ENCODE measurements at places on chromosomes 2 and 18.

GRCh38 chr2:55049043-55049820 lies 1.0 kb downstream of the RTN4 start:
- DNase-seq, result peak; percentile 91

DNA sequence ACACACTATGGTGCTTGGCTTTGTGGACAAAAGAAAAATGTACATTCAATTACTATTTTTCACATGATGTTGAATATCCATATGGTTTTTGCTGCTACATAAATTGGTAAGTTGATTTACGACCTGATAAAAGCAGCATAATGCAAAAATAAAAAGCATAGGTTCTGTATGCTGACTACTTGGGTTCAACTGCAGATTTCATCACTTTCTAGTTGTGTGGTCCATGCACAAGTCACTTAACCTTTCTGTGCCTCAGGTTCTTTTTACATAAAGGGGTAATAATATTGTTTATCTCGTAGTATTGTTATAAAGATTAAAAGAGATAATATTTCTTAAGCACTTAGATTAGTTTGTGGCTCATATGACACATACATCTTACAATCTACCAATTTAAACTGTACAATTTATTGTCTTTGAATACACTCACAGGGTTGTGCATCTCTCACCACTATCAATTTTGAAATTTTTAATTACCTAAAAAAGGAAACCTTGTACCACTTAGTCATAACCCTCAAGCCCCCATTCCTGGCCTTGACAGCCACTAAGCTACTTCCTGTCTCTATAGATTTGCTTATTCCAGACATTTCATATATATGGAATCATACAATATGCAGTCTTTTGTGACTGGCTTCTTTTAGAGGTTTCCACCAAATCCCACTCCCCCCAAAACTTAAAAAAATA lies 1443.9 kb downstream of the SUCLG1 start:
- no peak for DNase-seq

GRCh38 chr18:44958455-44958854 lies 277.8 kb downstream of the SETBP1 start:
- DNase-seq, result no peak

- DNase-seq, result no peak
Observed at GRCh38 chr2:190835303-190835930, 45.2 kb upstream of the GLS start.

DNA sequence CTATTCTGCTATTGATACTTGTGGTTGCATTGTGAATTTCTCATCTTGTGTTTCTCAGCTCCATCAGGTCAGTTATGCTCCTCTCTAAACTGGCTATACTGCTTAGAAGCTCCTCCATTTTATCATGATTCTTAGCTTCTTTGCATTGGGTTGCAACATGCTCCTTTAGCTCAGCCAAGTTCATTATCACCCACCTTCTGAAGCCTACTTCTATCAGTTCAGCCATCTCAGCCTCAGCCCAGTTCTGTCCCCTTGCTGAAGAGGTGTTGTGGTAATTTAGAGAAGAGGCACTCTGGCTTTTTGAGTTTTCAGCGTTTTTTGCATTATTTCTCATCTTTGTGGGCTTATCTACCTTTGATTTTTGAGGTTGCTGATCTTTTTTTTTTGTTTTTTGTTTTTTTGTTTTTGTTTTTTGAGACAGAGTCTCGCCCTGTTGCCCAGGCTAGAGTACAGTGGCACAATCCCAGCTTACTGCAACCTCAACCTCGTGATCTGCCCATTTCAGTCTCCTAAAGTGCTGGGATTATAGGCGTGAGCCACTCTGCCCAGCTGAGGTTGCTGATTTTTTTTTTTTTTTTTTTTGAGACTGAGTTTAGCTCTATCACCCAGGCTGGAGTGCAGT lies 36.0 kb downstream of the ANKRD12 start:
- no peak for DNase-seq

GRCh38 chr2:148585696-148586095 lies 58.9 kb upstream of the EPC2 start:
- no peak for DNase-seq
